ENCODE measurements at places on chromosomes 3 and 15.

DNA sequence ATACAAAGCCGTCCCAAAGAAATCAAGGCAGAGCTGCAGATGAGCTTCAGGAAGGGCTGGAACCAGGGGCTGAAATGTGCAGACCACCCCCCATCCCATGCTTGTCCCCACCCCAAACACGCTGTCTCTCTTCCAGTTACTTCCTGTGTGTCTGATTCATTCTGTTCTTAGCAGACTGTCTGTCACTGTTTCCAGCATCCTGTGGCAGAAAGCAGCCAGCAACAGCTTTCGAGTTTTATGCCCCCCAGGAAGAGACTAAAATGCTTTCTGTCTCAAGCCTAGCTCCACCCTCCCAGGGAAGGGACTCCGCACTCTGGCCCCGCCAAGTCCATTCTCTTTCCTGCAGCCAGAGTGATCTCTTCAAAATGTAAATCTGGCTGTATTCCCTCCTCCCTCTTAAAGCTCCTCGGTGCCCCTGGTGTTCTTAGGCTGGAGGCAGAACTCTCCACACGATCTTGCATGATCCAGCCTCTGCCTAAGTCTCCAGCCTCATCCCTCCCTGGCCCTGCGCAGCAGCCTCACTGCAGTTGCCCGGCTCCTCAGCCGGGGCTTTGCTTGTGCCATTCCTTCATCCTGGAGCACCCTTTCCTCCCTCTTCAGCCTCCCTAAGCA is 41.5 kb downstream of the HRH1 start:
- no peak for DNase-seq

DNA sequence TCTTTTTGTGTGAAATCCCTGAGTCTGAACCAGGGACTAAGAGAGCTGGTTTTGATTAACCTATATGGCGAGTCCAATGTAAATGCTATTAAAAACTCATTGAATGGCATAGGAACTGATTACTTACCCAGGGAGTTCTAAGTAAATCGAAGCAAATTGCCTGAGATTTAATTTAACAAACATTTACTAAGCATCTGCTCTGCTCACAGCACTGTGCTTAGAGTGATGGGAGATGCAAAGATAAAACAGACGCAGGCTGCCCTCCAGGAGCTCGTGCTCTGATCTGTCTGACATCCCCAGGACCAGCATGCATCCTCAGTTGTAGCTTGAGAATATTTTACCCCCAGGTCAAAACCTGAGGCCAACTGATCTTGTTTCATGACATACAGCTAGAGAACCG is 247.9 kb downstream of the NR2F2 start:
- no peak for DNase-seq

- DNase-seq = no peak
Observed at GRCh38 chr3:72657666-72658065, 190.6 kb downstream of the SHQ1 start.

- DNase-seq = no peak
Observed at GRCh38 chr15:75112848-75113492, 88.7 kb upstream of the C15orf39 start.

GRCh38 chr15:50249704-50250103 is 15.8 kb downstream of the HDC start:
- no peak for DNase-seq

- DNase-seq = no peak
Observed at GRCh38 chr15:74461847-74462511, 1.0 kb upstream of the UBL7 start.

Data from NCI-H187 treated with DMSO at 0.1 percent for 48 hours (cell line).